ENCODE measurements at places on chromosomes 2 and 18.
A peak's percentile ranks its signal among the peaks of the same experiment; 100 is the strongest.

GRCh38 chr2:55154525-55155030 is 77.5 kb downstream of the CLHC1 start:
- DNase-seq: no peak

DNA sequence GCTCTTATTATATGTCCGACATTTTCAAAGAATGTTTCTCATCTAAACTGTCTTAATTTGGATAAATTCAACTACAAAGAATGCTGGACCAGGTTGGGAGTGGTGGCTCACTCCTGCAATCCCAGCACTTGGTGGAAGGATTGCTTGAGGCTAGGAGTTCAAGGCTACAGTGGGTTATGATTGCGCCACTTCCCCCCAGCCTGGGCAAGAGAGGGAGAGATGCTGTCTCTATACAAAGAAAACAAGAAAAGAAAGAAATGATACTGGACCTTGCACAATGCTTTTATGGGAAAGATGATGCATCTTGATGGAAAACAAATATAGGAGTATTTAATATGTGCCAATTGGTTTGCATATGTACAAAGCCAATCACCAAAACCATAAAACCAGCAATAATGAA is 296.7 kb downstream of the LPIN1 start:
- DNase-seq: no peak

DNA sequence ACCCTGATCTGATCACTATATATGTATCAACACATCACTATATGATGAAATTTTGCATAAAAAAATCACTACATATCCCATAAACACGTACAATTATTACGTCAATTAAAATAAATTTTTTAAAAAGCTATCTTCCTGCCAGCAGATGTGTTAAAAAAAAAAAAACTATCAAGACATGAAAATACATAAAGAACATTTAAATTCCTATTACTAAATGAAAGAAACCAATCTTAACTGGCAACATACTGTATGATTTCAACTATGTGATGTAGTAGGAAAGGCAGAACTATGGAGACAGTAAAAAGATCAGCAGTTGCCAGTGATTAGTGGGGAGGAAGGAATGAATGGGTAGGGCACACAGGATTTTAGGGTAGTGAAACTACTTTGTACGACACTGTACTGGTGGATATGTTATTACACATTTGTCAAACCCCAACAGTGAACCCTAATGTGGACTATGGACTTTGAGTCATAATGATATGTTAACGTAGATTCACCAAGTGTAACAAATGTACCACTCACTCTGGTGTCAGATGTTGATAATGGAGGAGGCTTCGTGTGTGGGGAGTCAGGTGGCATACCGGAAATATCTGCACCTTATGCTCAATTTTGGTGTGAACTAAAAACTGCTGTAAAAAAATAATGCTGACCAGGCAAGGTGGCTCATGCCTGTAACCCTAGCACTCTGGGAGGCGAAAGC is 27.4 kb downstream of the USP34 start:
- no peak for DNase-seq

DNA sequence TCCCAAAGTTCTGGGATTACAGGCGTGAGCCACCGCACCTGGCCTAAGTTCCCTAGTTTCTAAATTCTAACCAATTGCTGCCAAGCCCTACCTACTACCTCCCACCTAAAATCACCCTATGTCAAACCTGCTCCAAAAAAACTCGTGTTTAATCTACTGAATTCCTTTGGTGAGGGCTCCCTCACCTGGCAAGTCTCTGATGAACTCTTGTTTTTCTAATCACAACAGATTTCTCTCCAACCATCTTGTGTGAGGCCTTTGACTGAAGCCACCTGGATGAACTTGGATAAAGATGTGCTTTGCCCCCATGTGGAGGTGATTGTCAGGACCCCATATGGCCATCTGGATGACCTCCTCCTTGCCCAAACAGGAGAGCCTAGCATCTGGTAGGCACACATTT is 17.4 kb upstream of the SLC35G4 start:
- no peak for DNase-seq

DNA sequence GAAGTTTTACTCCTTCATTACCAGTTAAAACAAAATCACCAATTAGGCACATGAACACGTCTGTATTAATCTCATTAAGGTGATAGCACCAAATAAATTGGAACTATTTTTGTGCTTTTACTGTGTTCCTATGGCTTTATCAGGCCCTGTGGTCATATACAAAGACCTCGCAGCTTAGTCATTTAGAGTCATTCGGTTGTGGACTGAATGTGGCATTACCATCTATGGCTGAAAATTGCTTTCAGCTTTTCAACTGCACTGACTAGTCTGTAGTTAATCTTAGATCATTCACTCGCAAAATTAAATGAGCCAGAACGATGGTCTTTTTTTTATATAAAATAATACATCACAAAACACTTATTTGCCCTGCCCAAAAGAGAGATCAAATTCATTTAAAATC is 601.7 kb downstream of the NR4A2 start:
- DNase-seq: no peak

DNA sequence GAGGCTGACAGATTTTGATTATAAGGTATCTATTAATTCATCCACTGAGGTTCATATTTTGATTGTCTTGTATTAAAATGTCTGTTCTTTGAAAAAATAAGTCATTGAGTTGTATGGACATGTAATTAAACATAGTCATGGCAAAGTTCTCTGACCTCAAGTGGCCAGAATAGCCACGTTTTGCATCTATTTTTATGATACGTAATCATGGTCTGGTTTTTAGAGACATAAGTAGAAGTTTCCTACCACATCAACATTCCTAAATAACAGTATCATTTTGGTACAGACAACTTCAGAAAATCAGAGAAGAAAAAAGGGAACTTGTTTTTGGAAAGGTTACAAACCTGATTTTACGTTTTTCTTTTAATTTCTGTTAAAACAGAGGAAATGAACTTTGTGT is 47.6 kb downstream of the COL5A2 start:
- no peak for DNase-seq

GRCh38 chr2:74333175-74333574 is 10.0 kb downstream of the SLC4A5 start:
- peak; percentile 14 for DNase-seq

DNA sequence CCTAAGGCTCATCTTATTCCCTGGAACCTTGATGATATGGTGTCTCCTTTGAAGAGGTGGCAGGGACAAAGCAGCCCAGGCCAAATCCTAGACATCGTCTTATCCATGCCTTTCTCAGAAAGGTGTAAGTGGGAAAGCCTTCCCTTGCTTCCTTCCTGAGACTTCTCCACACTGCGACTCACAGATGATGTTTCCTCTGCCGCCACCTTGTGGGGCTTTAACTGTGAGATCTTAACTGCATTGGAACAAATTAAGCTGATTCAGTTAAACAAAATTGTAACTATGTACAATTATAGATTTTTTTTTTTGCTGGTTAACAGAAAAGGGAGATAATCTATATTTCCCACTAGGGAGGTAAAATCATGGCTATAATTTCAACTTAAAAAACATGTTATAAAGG is 10.0 kb upstream of the GCA start:
- no peak for DNase-seq

DNA sequence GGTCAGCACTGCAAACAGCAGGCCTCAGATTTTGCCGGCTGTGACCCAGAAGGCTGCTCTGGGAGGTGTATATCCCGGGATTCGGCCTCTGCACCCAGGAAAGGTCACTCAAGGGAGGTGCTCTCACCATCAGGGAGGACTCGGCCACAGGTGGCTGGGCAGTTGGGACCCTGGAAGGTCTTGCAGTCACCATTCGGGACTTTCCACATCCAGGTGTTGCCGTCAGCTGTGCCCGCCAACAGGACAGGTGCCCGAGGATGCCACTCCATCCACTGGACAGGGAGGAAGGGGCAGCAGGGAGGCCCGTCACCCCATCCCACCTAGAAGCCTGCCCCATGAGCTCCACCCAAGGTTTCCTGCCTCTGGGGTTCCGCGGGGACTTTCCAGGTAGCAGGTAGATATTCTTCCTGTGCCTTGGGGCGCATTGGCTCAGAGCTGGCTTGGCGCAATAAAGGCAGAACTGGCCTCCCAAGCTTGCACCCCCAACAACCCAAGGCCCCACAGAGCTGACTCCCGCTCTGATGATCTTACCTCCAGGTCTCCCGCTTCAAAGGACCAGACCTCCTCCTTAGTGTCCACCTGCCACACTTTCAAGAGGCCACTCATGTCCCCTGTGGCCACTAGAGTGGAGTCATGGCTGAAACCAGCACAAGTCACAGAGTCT is 3.5 kb downstream of the AAMP start:
- no peak for DNase-seq

DNA sequence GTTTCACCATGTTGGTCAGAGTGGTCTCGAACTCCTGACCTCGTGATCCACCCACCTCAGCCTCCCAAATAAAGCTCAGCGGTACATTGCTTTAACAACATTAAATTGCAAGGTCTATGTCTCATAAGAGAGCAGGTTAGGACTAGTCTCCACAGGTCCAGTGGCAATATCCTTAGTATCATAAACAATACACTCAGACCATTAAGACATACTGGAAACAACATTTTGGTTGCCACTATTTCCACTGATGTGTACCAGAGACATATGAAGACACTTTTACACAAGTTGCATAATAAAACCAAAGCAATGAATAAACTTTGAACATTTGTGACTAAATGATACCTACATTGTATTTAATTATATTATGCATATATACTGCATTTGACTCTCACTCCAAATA is 1130.0 kb downstream of the TSN start:
- no peak for DNase-seq

GRCh38 chr18:55588870-55589595 is 1.0 kb upstream of the TCF4 start:
- DNase-seq: no peak

GRCh38 chr18:77074431-77074830 is 58.2 kb downstream of the MBP start:
- DNase-seq: no peak

- DNase-seq: no peak
Measured at GRCh38 chr2:48313036-48313877, 216.7 kb upstream of the STON1 start.

GRCh38 chr2:171487201-171487600 is 35.1 kb upstream of the CYBRD1 start:
- no peak for DNase-seq
